Activated naive CD4-positive, alpha-beta T cell treated with Interleukin-2 at 50 U/mL for 16 hours (primary cell): ENCODE measurements at places on chromosomes 3 and 15.

DNA sequence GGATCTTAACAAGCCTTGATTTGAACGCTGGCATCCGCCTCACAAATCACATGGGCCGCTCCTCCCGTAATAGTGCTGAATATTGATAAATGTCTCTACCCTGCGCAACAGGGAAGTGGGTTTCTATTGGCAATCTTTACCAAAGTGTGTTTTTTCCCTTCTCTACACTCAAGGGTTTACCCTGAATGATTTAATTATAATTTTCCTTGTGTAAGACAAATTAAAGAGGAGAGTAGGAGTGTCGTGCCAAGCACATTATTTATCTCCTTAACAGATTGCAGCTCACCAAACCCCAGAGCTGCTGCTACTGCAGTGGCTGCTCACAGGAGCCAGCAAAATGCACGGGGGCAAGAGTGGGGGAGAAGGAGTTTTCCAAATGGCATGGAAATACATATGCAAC, 545.8 kb downstream of the FOXP1 start:
- no peak for DNase-seq

GRCh38 chr3:129077222-129077621, 16.6 kb downstream of the GP9 start:
- DNase-seq = no peak

GRCh38 chr3:109191421-109191820, 54.9 kb downstream of the C3orf85 start:
- DNase-seq = no peak

GRCh38 chr3:11536132-11536935, 107.4 kb downstream of the VGLL4 start:
- DNase-seq = no peak

DNA sequence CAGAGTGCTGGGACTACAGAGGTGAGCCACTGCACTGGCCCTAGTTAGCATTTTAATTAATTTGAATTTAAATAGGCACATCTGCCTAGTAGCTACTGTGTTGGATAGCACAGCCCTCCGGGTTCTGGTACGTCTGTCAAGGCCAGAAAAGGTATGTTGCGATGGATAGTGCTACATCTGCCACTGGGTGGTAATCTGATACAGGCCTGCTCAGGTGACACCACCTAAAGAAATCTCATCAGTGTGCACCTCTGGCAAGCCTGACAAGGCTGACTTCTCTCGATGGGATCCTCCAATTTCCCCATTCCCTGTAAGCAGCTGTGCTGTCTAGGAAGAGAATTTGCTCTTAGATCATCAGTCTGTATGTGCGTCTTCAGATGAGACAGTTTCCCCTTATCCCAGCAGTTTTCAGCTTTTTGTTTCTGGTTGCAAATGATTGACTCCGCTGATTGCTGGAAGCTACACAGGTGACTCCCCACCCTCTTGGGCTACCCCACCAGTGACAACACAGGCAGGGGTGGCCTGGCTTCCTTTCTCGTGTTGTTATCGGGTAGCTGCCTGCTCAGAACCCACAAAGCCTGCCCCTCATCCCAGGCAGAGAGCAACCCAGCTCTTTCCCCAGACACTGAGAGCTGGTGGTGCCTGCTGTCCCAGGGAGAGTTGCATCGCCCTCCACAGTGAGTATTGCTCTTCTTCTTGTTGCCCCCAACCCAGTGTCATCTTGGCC, at the start of gene CCR9:
TSS of gene CCR9 (plus strand) at position 565 of the 727 bp plus-strand sequence. CDS start 8,391 bp downstream, outside the sequence.
- no peak for DNase-seq

- no peak for DNase-seq
Observed at GRCh38 chr3:192915722-192916121, 1.9 kb downstream of the MB21D2 start.

DNA sequence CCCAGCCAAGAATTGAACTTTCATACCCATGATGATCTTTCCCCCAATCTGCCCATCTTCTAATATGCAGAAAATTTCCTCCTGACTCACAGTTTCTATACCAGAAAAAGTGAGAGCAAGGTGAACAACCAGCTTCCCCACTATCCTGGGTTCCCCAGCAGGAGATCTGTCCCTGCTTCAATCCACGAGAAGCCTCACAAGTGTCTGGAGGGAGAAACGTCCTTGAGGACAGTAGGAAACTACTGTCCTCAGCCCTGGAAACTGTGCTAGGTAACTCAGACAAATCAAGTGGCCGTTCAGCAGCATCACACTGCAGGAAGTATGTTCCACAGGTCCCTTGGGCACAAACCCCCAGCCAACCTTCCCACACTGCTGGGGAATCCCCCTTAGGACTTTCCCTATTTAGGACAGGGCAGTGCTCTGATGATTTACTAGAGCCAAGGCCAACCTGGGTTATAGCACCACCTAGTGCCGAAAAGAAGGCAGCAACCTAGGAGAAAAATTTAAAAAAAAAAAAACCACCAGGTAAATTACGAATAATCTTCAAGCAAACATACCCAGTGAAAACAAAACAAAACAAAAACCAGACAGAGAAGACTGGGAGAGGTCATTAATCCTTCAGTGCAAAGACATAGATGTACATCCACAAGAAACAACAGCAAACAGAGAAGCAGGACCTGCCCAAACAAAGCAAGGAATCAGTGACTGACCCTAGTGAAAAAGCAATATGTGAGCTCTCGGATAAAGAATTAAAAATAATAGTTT, 36.0 kb downstream of the MORC1 start:
- peak; percentile 10 for DNase-seq

- no peak for DNase-seq
Observed at GRCh38 chr3:87581240-87581639, 304.9 kb upstream of the POU1F1 start.

- DNase-seq = no peak
Observed at GRCh38 chr3:119631516-119631915, 28.9 kb downstream of the POPDC2 start.

DNA sequence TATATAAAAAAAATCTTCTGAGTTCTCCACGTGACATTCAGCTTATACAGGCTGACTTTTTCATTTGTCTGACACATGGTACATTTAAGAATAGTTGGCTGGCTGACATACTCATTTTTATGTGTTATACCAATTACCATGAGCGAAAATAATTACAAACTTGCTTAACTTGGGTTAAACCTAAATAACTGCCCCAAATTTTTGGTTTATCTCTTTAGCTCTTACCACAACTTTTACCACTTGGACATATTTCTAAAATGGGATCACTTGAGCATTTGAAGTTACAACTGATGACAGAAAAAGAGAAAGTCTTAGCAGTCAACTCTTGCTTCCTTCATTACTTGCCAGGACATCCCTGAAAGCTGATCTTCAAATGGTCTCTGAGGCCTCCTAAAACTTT, 618.1 kb downstream of the RBMS3 start:
- DNase-seq = no peak

- DNase-seq = no peak
Observed at GRCh38 chr3:184257083-184257915, 4.1 kb downstream of the CAMK2N2 start.

- DNase-seq = no peak
Observed at GRCh38 chr3:28347374-28348264, 902 bp upstream of the ZCWPW2 start.

GRCh38 chr3:149239357-149239936, 17.8 kb upstream of the CP start:
- DNase-seq = no peak

DNA sequence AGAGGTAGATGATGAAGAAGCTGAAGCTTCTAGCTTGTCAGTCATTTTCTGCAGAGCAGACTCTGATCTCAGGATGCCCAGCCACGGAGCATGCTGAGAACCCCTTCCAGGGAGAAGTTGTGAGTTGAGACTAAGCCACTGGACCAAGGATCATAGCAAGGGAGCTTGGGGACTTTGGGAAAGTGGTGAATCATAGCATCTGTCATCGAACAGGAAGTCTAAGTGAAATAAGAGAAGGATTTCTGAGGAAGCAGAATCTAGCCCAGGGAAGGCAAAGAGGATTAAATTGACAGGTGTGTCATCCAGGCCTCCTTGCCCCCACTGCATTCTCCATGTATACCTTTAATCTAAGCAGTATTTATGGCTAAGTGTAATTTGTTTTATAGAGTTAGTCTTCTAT, 71.8 kb upstream of the TMEM108 start:
- DNase-seq = no peak

DNA sequence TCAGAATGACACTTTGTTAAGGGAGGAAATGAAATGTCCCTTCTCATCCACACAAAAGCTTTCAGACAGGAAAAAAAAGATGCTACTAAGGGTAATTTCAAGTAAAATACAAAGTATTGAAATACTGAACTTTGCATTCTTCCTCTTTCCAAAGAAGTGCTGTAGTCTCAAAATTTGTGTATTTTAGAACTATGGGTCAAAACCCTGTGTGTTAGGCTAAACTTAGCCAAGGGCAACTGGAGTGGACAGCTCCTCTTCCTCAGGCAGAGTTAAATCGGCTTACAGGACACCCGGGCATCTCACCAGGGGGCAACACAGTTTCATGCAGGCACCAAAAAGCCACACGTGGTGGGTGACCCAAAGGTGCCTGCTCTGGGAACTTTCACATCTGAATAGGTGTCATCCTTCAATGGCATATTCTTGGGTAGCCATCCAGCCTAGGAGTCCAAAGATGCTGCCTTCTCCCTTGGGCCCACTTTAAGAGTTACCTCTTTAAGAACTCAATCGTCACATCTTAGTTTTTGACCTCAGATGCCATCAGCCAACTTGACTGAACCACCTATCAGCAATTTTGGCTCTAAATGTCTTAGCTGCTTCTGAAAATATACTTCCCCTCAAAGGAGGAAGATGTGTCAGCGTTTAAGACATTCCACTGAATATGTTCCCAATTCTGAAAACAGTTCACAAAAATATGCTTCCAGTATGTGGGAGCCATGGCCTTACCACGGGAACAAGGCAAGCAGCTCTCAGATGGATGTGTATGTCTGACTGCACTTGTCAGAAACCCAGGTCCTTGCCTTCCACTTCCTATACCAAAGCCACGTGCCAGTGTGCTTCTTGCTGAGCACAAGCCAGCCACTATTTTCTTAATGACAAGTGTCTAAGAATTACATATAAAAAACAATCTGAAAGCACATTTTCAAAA, 32.2 kb upstream of the MUC13 start:
- no peak for DNase-seq

DNA sequence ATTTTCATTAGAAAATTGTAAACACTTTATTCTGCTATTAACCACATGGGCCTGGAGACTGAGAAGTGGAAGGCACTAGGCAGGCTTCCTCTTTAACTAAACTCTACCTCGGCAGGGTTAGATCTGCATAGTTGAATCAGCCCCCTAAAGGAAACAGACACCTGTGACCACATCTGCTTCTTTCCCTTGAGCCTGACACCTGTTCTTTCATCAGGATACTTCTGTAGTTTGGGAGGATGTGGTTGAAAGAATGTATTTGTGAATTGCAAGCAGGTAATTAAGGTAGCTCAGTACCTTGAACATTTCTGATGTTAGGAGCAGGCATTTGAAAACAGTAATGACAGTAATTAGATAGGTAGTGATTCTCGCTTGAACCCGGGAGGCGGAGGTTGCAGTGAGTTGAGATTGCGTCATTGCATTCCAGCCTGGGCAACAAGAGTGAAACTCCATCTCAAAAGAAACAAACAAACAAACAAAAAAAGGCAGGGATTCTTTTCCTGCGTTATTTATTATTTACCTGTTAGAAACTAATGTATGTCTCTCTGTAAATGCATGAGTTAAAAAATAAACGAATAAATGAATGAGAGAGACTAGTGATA, 468.5 kb downstream of the NLGN1 start:
- DNase-seq = no peak

- DNase-seq = peak; percentile 54
Observed at GRCh38 chr3:33439546-33440327, 468 bp downstream of the UBP1 start.

GRCh38 chr15:68795298-68795848, 25.3 kb downstream of the ANP32A start:
- peak; percentile 56 for DNase-seq

GRCh38 chr15:47721676-47722075, 4.4 kb downstream of the SEMA6D start:
- DNase-seq = no peak

GRCh38 chr15:100738614-100739013, 136.2 kb downstream of the ASB7 start:
- no peak for DNase-seq

GRCh38 chr3:106047221-106047620, 178.4 kb upstream of the CBLB start:
- DNase-seq = no peak
